ENCODE measurements at places on chromosomes 2 and 18.

DNA sequence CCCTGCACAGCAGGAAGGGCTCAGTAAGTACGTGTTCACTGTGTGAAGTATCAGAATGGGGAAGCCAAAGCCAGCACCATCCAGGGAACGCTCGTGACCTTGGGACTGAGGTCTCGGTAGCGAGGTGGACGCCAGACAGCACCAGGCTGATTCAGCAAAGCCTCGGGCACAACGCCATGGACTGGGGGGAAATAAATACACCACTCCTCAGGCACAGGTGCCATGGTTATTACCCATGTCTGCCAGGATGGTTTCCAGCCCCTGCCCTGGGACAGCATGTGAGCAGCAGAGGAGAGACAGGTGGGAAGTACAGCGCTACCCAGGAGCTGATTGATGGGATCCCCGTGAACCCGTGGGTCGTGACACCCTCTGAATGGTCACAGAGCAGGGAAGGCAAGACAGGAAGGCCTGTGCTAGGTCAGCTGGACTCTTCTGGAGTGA is 53.0 kb downstream of the REEP1 start:
- DNase-seq = no peak
- H3K27ac ChIP-seq = no peak overlapping the region
- no peaks in the 10 kb centered on the region for H3K36me3 ChIP-seq
- peaks cover 5% of the 10 kb centered on the region for H3K27me3 ChIP-seq

DNA sequence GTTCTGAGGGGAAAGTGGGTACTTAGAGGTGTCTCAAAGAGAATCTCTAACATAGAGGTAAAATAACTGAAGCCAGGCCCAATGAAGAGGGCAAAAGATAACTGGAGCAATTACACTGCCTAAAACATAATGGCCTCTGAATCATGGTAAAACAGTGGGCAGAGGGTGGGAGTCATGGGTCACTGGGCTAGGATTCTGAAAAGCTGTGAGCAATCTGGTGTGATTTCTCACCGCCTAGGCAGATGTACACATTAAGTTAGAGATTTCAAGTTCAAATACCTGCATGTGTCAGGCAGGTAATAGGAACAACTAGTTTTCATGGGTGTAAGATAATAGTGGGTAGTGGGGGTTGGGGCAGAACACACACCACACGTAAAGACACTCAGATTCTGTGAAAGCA is 45.6 kb downstream of the INSIG2 start:
- no peaks in the 10 kb centered on the region for H3K36me3 ChIP-seq
- no peak overlapping the region for H3K4me3 ChIP-seq
- no peak for DNase-seq

DNA sequence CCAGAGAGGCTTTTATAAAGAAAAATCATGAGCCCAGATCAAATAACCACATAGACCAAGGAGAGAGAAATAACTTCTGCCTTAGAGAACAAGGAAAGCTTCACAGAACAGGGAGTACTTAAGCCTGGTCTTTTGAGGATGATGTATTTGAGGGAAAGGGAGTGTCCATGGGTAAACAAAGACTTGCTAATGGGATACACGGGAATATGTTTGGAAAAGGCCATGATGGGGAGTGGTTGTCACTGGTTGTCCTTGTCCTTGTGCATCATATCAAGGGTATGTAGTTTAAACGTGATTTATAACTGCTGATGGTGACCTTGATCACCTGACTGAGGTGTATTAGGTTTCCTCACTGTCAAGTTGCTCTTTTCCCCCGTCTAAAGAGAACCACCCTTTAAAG is 169.9 kb downstream of the FAM210A start:
- DNase-seq = no peak
- H3K27me3 ChIP-seq = peaks cover 8% of the 10 kb centered on the region
- H3K4me3 ChIP-seq = no peak overlapping the region
- H3K27ac ChIP-seq = no peak overlapping the region
- H3K4me1 ChIP-seq = no peaks in the 10 kb centered on the region

DNA sequence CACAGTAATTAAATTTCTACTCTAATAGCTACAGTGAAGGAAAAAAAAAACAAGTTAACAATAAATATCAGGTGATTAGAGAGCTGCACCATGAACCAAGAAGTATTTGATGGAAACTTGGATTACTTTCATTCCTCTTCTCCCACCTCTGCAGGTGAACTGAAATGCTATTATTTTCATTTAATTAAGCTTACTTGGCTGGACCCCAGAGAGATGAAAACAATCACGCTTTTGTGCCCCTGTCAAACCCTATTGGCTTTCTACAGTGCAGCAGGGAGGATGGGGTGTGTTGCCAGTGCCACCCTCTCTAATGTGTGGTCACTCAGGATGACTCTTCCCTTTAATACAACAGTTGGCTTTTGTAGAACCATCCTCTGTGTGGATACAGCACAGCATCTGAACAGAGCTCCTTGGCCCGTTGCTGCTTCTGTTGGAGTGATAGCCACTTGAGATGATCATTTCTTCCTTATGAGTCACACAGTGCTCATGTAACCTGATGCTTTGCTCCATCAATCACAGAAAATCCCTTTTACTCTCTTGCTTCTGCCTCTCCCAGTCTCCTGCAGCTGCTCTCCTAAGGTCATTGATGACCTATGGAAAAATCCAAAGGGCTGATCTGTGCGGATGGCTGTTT is 5.5 kb upstream of the ARL4C start:
- DNase-seq = peak; percentile 94
- no peaks in the 10 kb centered on the region for H3K27me3 ChIP-seq
- peaks cover 12% of the 10 kb centered on the region for H3K4me1 ChIP-seq
- peak overlapping the region; percentile 34 for H3K27ac ChIP-seq
- peak overlapping the region; percentile 8 for H3K4me3 ChIP-seq

GRCh38 chr2:48251437-48252148 is 278.4 kb upstream of the STON1 start:
- H3K27ac ChIP-seq = no peak overlapping the region
- no peaks in the 10 kb centered on the region for H3K27me3 ChIP-seq
- H3K4me1 ChIP-seq = peaks cover 20% of the 10 kb centered on the region

DNA sequence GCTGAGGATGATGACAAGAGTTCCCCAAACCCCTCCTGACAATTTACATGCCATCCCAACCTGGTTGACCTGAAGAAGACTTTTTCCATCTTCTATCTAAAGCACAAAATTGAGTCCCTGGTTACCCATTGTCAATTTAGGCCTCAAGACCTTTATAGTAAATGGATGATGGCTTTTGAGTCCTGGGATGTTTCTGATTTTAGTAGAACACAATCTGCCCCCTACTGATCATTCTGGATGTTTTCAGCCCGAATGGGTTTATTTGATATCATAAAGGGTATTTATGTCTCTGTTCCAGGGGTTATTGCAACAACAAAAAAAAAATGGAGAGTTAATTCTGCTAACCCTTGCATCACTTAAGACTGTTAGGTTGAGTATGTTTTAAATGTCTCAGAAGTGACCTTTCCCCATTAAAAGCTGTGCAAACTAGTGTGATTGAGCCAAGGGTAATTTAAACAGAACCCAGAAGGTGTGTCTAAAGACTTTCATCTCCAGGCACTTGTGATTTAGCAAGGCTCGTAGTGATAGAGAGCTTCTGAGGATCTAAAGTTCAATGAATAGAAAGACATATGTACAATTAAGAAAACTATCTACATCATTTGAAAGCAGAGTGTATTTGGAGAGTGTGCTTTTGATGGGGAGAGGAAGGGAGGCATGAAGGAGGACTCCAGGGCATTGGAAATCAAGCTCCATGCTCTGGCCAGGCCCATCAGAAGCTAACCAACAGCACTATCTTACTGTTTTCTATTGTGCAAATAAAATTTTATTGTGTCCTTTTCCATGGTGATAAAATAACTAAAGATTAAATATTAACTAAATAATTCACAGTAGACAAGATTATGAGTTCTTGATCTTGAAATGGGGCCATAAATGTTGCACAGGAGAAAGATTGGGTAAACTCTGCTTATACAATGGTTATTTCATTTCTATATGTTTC is 96.6 kb upstream of the NOSTRIN start:
- no peaks in the 10 kb centered on the region for H3K36me3 ChIP-seq
- no peaks in the 10 kb centered on the region for H3K27me3 ChIP-seq
- no peak overlapping the region for H3K27ac ChIP-seq
- no peak overlapping the region for H3K4me3 ChIP-seq
- no peak for DNase-seq
- H3K4me1 ChIP-seq = no peaks in the 10 kb centered on the region

DNA sequence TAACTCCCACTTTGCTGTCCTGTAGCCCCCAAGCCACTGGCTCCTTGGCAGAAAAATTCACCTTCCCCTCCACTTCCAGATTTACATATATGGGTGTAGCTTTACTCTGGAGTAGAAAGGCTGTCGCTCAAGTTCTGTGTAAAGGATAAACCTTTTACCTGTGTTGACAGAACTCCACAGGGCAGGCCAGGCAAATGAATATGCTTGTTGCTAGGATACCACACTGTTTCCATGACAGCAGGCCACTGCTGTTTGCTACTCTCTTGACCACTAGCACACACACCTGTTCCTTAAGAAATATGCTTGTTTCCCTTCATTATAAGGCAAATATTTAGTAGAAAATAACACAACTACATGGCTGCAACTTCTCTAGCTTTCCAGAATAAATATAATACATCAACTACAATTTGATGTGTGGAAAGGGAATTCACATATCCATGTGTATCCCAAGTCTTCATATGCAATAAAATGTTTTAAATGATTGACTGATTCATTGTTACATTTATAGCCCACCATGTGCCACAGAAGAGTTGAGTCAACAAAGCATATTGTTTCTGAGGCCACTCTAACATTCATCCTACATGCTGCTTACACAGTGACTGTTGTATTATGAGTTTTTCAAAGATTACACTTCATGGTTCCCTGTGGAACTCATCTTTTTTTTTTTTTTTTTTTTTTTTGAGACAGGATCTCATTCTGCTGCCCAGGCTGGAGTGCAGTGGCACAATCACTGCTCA is 56.2 kb upstream of the ROCK1 start:
- no peak overlapping the region for H3K27ac ChIP-seq
- peak; percentile 12 for DNase-seq
- H3K36me3 ChIP-seq = no peaks in the 10 kb centered on the region
- no peaks in the 10 kb centered on the region for H3K4me1 ChIP-seq
- H3K27me3 ChIP-seq = no peaks in the 10 kb centered on the region

GRCh38 chr2:205889114-205889513 is 196.9 kb downstream of the INO80D start:
- H3K4me1 ChIP-seq = no peaks in the 10 kb centered on the region
- no peak overlapping the region for H3K4me3 ChIP-seq
- DNase-seq = peak; percentile 57

GRCh38 chr2:36951574-36951973 is 14.8 kb downstream of the STRN start:
- no peak overlapping the region for H3K27ac ChIP-seq
- H3K4me1 ChIP-seq = no peaks in the 10 kb centered on the region
- H3K4me3 ChIP-seq = no peak overlapping the region
- DNase-seq = peak; percentile 49
- H3K36me3 ChIP-seq = no peaks in the 10 kb centered on the region
- H3K27me3 ChIP-seq = no peaks in the 10 kb centered on the region

DNA sequence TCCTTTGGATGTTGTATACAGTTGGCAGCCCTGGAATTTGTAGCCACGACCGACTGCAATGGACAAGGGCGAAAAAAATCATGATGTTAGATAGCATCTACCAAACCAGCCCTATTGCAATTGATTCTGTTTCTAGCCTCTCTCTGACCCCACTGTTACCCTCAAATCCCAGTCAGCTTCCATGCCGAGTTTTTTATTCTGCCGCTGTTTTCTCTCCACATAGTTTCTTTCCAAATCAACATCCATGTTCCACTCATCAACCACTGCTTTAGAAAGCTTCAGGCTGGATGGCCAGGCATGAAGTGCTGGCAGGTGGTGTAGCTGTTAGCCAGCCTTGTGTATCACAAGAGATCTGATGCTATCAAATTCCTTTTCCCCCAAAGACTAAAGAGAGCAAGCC is 272.8 kb downstream of the FIGN start:
- DNase-seq = no peak
- H3K4me1 ChIP-seq = peaks cover 4% of the 10 kb centered on the region
- H3K27me3 ChIP-seq = no peaks in the 10 kb centered on the region
- no peak overlapping the region for H3K4me3 ChIP-seq
- H3K27ac ChIP-seq = no peak overlapping the region

GRCh38 chr2:12429779-12430406 is 286.8 kb upstream of the TRIB2 start:
- peak; percentile 64 for DNase-seq
- H3K4me1 ChIP-seq = peaks cover 3% of the 10 kb centered on the region
- H3K36me3 ChIP-seq = no peaks in the 10 kb centered on the region
- H3K27me3 ChIP-seq = no peaks in the 10 kb centered on the region
- no peak overlapping the region for H3K27ac ChIP-seq
- H3K4me3 ChIP-seq = no peak overlapping the region

GRCh38 chr2:58620093-58620492 is 379.0 kb upstream of the FANCL start:
- peak; percentile 46 for DNase-seq
- peak overlapping the region; percentile 17 for H3K27ac ChIP-seq
- peaks cover 5% of the 10 kb centered on the region for H3K4me1 ChIP-seq
- H3K4me3 ChIP-seq = no peak overlapping the region
- H3K36me3 ChIP-seq = no peaks in the 10 kb centered on the region

DNA sequence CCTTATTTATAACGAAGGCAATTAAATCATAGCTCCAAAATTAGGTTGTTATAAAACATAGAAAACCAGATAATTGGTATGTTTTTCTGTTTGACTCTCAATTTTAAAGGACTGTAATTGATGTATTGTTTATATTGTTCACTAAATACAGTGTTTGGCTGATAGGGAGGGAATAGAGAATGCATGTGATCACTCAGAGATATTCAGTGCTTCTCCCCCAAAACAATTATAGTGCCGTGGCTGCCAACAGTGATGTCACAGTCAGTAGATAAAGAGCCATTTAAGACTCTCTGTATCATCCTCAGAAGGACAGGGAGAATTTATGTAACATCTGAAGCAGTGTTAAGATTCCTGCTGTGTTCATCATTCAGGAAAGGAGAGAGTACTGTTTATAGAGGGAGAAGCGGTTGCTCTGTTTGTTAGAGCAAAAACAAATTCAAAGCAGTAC is 69.6 kb downstream of the PHLPP1 start:
- no peak overlapping the region for H3K27ac ChIP-seq
- H3K4me1 ChIP-seq = peaks cover 20% of the 10 kb centered on the region
- H3K27me3 ChIP-seq = no peaks in the 10 kb centered on the region
- H3K4me3 ChIP-seq = no peak overlapping the region

DNA sequence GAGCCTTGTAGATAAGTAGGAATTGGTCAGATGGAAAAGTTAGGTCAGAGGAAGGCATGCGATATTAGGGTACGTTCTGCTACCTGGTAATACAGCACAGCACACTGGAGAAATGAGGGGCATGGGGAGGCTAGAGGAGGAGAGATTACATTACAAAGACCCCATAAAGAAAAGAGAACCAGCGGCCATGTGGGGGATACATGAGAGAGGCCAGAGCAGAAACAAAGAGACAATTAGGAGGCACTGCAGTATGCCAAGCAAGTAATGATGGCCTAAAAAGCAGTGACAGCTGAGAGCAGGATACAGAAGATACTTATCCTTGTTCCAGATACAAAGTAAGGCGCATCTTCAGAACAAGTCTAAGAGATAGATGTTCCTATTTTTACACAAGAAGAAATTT is 40.0 kb downstream of the TXNL1 start:
- H3K4me1 ChIP-seq = no peaks in the 10 kb centered on the region
- H3K27ac ChIP-seq = no peak overlapping the region
- no peak overlapping the region for H3K4me3 ChIP-seq
- no peaks in the 10 kb centered on the region for H3K27me3 ChIP-seq
- H3K36me3 ChIP-seq = peaks cover 9% of the 10 kb centered on the region
- no peak for DNase-seq

- no peaks in the 10 kb centered on the region for H3K27me3 ChIP-seq
- H3K4me1 ChIP-seq = peaks cover 13% of the 10 kb centered on the region
- peak overlapping the region; percentile 78 for H3K4me3 ChIP-seq
Measured at GRCh38 chr2:65431421-65432226, 775 bp downstream of the SPRED2 start.
